ENCODE measurements at places on chromosomes 3 and 15.

- peak; percentile 59 for DNase-seq
Measured at GRCh38 chr3:42652611-42653302, 740 bp upstream of the ZBTB47 start.

GRCh38 chr3:83218383-83219200, 1457.1 kb upstream of the GBE1 start:
- DNase-seq, result no peak

GRCh38 chr3:42180901-42181300, 85.1 kb downstream of the CCK start:
- no peak for DNase-seq

DNA sequence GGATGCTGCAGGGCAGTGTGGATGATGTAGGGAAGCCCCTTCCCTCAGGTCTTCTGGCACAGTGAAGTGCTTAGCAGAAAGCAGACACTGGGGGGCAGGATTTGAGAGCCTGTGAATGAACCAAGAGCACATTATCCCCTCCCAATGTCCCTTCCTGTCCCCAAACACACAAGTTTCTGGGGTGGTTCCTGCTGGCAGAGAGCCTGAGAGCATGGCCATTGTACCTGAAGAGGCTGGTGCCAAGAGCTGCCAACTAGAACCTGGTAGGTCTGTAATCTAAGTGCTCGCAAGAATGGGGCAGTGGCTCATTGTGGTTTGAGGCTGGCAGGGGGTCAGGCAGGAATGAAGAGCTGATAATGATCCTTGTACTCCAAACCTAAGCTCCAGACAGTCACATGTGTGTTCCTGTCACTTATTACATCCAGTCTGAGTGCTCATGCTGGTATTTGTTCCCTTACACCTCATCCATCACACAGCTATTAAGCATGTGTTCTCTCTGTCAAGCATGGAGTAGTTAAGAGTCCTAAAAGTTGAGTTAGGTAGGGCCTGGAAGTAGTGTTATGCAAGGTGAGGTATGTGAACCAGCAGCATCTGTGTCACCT, 6.7 kb upstream of the CCR1 start:
- peak; percentile 44 for DNase-seq

DNA sequence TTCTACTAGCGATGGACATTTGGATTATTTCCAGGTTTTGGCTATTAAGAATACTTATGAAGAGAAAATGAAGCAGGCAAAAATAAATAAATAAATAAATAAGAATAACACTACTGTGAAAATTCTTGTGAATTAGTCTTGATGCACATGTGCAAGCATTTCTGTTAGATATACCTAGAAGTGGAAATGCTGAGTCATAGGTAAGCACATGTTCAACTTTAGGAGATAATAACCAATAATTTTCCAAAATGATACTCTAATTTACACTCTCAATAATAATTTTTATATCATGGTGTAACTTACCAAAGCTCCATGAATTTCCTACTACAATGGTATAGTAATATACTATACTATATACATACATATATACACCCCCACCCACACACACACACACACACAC, 23.4 kb downstream of the EMC4 start:
- no peak for DNase-seq

DNA sequence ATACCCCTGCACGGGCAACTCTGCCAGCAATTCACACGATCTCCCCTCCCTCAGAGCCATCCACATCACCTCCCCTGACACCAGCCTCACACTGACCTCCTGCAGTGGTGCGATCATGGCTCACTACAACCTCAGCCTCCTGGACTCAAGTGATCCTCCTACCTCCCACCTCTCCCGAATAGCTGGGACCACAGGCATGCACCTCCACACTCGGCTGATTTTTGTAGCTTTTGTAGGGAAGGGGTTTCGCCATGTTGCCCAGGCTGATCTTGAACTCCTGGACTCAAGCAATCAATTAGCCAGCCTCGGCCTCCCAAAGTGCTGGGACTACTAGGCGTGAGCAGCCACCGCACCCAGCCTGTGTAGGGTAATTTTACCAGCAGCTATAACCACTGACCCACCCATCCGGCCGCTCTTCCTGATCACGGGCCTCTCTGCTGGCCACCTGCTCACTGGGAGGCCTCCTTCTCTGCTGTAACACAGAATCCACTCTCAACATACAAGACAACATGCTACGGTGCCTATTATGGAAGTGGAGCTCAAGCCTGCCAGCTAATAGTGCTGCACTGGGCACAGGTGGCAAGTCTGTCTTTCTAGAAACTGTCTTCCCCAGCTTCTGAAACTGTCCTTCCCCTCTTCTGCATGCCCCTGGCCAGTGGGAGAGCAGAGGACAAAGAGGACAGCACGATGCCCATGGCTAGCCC, 4.6 kb downstream of the GP9 start:
- DNase-seq, result no peak

Measured in GM20000 (cell line).